Activated CD8-positive, alpha-beta memory T cell treated with anti-CD3 and anti-CD28 coated beads, Interleukin-2, amount 50 U/mL, for 4 hours (primary cell): ENCODE measurements at places on chromosomes 13 and 19.

DNA sequence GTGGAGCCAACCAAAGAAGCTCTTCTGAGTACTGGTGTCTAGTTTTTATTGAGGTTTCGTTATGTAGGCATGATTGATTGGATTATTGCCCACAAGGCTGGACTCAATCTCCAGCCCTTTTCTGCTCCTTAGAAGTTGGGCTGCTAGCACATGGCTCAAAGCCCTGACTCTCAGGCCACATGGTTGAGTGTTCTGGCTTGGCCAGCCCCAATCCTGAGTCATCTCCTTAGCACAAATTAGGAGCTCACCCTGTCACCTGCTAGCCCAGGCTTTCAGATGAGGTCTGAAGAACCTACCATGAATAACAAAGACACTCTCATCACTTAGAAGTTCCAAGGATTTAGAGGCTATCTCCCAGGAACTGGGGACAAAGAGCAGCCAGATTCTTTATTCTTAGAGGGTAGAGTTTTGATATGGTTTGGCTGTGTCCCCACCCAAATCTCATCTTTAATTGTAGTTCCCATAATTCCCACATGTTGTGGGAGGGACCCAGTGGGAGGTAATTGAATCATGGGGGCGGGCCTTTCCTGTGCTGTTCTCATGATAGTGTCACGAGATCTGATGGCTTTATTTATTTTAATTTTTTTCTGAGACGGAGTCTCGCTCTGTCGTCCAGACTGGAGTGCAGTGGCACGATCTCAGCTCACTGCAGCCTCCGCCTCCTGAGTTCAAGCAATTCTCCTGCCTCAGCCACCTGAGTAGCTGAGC is 11.3 kb downstream of the DPY19L3 start:
- DNase-seq = no peak

- DNase-seq = no peak
Measured at GRCh38 chr13:31327182-31327860, 127.5 kb downstream of the B3GLCT start.

DNA sequence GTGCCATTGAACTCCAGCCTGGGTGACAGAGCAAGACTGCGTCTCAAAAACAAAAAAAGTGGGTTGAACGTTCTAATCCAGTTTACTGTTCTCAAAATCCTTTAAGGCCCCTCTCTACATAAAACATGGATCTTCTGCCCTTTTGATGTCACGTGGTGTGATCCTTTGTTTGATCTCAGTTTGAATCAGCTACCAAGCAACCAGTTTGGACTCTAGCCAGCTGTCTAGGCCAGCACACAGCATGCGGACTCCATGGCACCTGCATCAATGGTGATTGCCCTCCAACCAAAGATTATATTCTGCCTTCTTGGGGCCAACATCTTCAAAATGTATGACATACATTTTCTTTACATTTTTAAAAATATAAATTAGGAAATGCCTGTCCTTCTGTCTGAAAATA is 365.4 kb downstream of the NDFIP2 start:
- DNase-seq = no peak

- no peak for DNase-seq
Measured at GRCh38 chr19:21590867-21591266, 85.5 kb downstream of the ZNF429 start.

DNA sequence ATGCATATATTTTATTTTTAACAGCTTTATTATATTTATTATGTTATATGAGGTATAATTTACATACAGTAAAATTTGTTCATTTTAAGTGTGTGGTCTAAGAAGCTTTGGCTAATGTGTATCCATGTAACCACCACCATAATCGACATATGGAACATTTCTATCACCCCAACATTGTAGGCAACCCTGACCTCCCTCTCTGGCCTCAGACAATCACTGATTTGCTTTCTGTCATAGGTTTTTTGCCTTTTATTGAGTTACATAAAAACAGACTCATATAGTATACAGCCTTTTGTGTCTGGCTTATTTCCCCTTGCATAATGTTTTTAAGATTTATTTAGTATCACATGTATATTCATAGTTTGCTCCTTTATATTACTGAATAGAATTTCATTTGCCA is 90.7 kb upstream of the KL start:
- no peak for DNase-seq

DNA sequence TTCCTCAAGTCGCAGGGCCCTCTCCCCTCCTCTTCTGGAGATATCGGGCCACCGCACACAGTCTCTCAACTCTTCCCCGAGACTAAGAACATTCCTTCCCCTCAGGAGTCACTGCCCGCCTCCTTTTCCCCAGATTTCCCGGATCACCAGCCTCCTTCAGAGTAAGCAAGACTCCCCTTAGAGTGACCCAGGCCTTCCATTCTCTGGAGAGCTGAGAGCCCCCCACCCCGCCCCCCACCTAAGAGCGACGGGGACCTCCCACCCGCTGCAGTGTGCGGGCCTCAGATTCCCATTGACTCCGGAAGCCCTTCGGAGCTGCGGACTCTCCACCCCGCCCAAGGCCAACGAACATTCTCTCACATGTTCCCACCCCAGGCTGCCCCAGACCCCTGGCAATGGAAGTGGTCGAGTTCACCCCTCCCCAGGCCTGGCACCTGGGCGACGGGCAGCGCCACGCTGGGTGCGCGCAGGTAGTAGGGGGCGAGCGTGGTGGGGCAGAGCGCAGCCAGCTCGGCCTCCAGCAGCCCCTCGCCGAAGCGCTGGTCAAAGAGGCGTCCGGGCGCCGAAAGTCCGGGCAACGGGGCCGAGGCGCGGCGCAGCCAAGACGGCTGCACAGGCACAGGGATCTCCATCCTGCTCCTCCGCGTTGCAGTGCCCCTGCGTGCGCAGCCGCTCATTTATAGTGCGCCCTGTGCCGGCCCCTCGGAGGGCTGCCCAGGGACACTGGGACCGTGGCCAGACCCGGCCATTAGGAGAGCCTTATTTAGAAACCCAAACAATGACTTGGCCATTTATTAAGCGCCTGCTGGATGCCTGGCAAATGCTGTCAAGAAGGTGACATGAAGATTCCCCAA is at the start of gene HSPB6:
Gene HSPB6, minus strand, starts transcription at position 653 of the 854 bp plus-strand sequence. Its CDS starts 21 bp downstream, at position 632.
- DNase-seq = peak; percentile 15

GRCh38 chr13:49271264-49271663 is 23.5 kb downstream of the CDADC1 start:
- no peak for DNase-seq

- no peak for DNase-seq
Measured at GRCh38 chr13:75400775-75401174, 81.2 kb downstream of the TBC1D4 start.

- no peak for DNase-seq
Measured at GRCh38 chr13:106958621-106959048, 390.7 kb upstream of the ARGLU1 start.

- no peak for DNase-seq
Measured at GRCh38 chr19:38274739-38275138, 10.4 kb downstream of the SPINT2 start.

GRCh38 chr13:42140494-42140893 is 92.0 kb downstream of the DGKH start:
- no peak for DNase-seq

DNA sequence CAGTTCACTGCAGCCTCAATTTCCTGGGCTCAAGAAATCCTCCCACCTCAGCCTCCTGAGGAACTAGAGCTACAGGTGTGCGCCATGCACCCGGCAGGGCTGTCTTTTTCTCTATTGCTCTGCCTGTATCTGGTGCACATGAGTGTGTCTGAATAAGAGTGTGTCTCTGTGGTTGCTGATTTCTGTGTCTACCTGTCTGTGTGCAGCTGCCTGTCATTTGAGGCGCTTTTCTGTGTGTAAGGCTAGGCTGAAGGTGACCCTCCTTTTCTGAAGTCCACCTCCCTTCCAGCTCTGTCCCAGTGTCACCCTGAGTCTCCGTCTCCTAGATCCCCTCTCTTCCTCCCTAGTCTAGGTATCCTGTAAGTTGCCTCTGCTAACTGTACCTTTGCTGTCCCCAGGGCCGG is 1.5 kb upstream of the PRR12 start:
- DNase-seq = no peak

GRCh38 chr13:48829536-48829935 is 146.2 kb upstream of the FNDC3A start:
- DNase-seq = no peak
